ENCODE measurements at places on chromosomes 2 and 18.

DNA sequence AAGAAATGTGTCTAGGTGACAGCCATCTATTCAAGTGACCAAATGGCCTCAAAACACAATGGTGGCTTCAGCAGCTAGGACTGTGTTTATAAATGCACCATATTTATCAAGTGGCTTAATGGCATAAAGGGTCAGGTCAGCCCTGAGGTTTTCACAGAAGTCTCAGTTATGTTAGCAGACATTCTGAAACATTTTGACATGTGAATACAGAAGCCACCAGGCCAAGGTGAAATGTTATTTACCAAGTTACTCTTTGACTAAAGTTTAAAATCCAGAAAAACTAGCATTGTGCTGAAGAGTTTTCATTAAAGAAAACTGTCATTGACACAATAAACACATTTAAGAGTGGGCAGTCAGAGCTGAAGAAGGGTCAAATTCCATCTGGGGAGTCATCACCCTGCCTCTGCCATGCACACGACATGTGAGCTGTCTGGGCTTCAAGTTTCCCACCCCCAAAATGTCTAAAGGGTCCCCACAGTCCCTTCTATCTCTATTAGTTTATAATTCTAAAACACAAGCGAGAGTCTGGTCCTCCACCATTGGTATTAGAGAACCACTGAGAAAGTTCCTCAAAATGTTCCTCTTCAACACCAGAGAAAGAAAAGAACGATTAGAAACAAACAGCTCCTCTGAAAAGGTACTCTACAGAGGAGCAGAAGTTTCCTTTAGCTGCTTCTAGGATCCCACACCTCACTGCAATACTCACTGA is 77.5 kb upstream of the FZD5 start:
- DNase-seq, result no peak

GRCh38 chr2:240670950-240671349 is 11.7 kb downstream of the AQP12B start:
- no peak for DNase-seq

GRCh38 chr2:81235601-81236000 is 931.0 kb upstream of the LRRTM1 start:
- DNase-seq, result no peak

GRCh38 chr18:57544936-57545660 is 41.4 kb downstream of the FECH start:
- DNase-seq, result no peak

DNA sequence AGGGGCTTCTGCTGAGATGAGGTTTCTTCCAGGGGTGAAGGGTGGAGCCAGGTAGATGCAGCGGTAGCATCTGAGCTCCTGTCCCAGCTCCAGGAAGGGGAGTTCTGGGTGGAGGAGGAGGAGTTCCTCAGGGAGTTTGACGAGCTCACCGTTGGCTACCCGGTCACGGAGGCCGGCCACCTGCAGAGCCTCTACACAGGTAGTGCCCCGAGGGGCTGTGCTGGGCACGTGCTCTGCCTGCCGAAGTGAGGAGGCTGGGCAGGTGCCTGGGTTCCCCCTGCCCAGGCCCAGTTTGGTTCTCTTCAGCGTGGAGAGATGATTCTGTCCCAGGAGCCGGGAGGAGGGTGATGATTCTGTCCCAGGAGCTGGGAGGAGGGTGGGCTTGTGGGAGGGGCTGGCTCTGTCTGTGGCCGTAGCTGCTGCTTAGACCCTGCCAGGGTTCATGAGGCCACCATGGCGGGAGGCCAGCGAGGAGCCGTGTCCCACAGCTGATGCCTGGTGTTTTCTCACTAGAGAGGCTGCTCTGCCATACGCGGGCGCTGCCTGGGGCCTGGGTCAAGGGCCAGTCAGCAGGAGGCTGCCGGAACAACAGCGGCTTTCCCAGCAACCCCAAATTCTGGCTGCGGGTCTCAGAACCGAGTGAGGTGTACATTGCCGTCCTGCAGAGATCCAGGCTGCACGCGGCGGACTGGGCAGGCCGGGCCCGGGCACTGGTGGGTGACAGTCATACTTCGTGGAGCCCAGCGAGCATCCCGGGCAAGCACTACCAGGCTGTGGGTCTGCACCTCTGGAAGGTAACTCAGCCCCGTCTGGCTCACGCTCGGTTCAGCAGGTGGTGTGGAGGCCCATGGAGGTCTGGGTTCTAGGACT is 8.2 kb downstream of the CAPN10 start:
- no peak for DNase-seq

GRCh38 chr2:124683536-124684428 is 658.7 kb downstream of the CNTNAP5 start:
- DNase-seq, result no peak

GRCh38 chr18:61992285-61992684 is 99.5 kb upstream of the RNF152 start:
- no peak for DNase-seq

GRCh38 chr2:46383113-46383395 is 85.8 kb downstream of the EPAS1 start:
- no peak for DNase-seq
